ENCODE measurements at places on chromosomes 1 and 21.

- DNase-seq: no peak
Observed at GRCh38 chr1:185739967-185740366, 5.8 kb downstream of the HMCN1 start.

DNA sequence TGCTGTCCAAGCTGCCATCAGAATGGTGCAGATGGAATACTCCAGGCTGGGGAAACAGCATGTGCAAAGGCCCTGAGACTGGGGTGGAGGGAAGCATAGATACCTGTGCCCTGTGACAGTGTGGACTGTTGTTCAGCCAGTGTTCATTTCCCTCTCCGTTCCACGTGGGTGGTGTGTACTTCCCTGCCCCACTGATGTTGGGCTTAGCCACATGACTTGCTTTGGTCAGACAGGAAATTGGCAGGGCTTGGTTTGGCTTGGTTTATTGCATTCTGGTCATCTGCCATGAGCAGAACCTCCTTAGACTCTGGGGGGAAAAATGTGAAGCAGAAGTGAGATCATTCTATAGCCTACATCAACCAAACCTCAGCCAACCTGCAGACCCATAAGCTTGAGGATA lies 102.4 kb upstream of the IGSF21 start:
- no peak for DNase-seq

GRCh38 chr1:154325583-154326545 lies 539 bp downstream of the ATP8B2 start:
- peak; percentile 39 for DNase-seq

DNA sequence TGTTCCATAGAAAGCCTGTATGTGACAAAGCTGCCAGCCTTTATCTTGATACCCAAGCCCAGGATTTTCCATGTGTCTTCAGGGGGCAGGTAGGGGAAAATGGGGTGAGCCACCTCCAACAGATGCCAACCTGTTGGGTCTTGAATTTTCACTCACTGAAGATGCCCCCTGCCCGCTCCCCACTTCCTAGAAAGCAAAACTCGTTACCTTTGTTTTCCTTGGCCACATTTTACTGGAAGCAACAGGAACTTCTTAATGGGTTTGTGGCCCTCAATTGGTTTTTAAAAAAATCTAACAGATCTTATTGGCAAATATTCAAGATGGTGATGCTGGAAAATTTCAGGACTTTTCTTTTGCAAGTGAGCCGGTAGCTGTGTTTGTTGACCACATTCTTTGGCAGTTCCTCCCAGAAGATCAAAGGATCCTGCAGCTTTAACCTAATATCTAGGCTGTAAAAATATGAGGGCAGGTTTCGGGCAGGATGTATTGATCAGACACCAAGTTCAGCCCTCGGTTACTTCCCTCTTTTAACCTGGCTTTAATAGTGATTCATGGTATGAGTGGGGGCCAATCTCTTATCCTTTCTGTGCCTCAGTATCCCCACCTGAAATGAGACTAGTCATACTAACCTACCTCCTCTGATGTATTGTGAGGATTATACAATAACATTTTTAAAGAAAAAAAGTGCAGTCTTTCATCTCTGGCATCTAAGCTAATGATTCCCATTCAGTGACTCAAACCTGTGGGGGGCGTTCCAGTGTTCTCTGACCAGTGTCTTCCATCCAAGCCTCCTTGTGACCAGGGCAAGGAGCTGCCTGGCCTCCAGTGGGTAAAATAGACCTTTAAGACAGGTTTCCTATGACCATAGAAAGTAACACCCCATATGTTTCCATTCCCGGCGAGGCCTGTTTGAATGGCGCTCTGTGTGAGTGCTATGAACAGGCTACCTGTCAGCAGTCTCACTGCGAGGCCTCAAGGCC lies 21.3 kb upstream of the GNPAT start:
- no peak for DNase-seq

- peak; percentile 96 for DNase-seq
Observed at GRCh38 chr1:172532183-172532699, 709 bp upstream of the SUCO start.

DNA sequence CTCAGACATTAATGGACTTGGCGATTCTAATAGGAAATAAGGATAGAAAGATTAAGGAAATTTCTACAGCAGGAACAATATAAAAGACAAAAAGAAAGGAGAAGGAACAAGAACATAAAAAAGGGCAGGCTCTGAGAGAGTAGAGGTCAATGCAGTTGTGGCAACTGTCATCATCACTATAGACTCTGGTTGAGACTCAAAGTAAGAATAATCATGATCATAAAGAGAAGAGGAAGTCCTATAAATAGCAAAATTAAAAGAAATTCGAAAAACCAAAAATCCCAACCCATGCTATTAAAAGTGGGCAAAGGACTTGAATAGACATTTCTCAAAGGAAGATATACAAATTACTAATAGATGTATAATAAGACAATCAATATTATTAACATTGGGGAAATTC lies 14.4 kb upstream of the XCL1 start:
- DNase-seq: no peak

- DNase-seq: no peak
Observed at GRCh38 chr1:227844320-227845146, 29.1 kb downstream of the PRSS38 start.

- no peak for DNase-seq
Observed at GRCh38 chr1:64187646-64188045, 15.8 kb upstream of the UBE2U start.

GRCh38 chr1:83856381-83856780 lies 142.6 kb downstream of the TTLL7 start:
- DNase-seq: no peak
